ENCODE measurements at places on chromosomes 13 and 19.

DNA sequence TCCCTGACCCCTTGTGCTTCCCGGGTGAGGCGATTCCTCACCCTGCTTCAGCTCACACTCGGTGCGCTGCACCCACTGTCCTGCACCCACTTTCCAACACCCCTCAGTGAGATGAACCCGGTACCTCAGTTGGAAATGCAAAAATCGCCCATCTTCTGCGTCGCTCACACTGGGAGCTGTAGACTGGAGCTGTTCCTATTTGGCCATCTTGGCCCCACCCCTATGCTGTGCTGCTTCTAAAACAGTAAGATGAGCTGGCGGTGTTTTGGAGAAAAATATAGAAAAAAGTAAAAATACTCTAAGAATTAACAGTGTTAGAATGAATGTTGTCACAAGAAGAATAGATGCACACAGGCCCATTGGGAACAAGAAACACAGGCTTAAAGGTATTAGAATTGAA lies 92.5 kb downstream of the ITGBL1 start:
- no peak for DNase-seq

GRCh38 chr13:85521657-85522056 lies 277.6 kb downstream of the SLITRK6 start:
- DNase-seq: no peak

GRCh38 chr13:62305756-62306155 lies 890.1 kb upstream of the PCDH20 start:
- DNase-seq: no peak

GRCh38 chr13:105830821-105831220 lies 704.6 kb downstream of the EFNB2 start:
- no peak for DNase-seq

DNA sequence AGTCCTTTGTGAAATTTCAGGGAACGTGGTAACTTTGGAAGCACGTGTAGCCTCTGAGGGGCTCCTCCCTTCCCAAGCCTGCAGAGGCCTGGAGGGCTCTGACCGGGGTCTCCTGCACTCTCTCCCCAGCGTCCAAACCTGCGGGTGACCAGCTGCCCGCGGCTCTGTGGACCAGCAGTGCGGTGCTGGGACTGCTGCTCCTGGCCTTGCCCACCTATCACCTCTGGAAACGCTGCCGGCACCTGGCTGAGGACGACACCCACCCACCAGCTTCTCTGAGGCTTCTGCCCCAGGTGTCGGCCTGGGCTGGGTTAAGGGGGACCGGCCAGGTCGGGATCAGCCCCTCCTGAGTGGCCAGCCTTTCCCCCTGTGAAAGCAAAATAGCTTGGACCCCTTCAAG lies 2.7 kb upstream of the TPGS1 start:
- no peak for DNase-seq

DNA sequence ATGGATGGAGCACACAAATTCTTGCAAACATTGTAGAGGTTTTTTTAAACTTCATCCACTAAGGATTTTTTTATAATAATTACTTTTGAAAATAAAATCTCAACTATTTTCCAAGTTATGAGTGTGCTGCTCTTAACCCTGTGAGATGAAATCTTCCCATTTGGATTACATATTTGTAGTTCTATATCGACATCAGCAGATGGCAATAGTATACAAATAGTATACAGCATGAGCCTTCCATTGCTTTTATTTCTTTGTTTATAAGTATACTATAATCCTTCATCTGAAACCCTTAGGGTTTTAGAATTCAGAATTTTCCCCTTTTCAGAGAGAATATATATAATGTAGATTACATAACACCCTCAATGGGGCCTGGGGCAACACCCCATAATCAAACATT lies 70.5 kb downstream of the GJA3 start:
- DNase-seq: no peak

- no peak for DNase-seq
Observed at GRCh38 chr19:19579533-19580361, 38.7 kb downstream of the PBX4 start.

DNA sequence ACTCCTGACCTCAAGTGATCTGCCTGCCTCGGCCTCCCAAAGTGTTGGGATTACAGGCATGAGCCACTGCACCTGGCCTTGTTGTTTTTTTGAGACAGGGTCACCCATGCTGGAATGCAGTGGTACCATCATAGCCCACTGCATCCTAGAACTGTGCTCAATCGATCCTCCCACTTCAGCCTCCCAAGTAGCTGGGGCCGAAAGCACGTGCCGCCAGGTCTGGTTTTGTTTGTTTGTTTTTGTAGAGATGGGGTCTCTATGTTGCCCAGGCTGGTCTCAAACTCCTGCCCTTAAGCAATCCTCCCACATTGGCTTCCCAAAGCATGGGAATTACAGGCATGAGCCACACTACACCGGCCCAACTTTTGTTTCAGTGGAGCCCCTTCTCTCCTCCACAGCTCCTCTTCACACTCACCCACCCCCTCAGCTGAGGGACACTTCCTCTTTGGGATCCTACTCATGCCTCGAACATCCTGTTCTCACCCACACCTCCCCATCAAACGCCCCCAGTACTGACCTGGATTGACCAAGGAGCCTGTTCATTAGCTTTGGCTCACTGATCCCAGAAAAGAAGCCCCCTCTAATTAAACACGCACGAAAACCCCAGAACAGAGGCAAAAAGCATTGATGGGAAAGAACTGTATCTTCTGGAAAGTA lies 12.8 kb upstream of the CERS4 start:
- no peak for DNase-seq

- DNase-seq: no peak
Observed at GRCh38 chr13:29578300-29579085, 17.0 kb downstream of the SLC7A1 start.

DNA sequence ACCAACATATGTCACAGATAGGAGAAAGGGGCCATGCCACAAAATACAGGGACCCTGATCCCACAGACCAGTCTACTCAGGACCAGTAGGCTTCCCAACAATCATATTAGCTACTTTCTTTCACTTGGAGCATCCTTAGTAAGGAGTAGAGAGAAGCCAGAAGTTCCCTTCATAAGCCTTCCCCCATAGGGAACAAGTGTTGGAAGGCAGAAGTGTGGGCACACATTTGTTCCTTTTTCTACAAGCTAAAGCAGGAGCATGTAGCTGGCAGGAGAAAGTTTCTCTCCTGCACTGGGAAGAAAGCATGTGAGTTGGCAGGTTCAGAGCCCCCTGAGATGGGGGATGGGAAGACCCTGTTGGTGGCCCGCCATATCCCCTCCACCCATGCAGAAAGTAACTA lies 165.4 kb downstream of the KCTD12 start:
- DNase-seq: no peak

GRCh38 chr19:45524575-45525129 lies 17.4 kb downstream of the VASP start:
- no peak for DNase-seq

- DNase-seq: no peak
Observed at GRCh38 chr13:78103936-78104335, 185.3 kb upstream of the EDNRB start.

DNA sequence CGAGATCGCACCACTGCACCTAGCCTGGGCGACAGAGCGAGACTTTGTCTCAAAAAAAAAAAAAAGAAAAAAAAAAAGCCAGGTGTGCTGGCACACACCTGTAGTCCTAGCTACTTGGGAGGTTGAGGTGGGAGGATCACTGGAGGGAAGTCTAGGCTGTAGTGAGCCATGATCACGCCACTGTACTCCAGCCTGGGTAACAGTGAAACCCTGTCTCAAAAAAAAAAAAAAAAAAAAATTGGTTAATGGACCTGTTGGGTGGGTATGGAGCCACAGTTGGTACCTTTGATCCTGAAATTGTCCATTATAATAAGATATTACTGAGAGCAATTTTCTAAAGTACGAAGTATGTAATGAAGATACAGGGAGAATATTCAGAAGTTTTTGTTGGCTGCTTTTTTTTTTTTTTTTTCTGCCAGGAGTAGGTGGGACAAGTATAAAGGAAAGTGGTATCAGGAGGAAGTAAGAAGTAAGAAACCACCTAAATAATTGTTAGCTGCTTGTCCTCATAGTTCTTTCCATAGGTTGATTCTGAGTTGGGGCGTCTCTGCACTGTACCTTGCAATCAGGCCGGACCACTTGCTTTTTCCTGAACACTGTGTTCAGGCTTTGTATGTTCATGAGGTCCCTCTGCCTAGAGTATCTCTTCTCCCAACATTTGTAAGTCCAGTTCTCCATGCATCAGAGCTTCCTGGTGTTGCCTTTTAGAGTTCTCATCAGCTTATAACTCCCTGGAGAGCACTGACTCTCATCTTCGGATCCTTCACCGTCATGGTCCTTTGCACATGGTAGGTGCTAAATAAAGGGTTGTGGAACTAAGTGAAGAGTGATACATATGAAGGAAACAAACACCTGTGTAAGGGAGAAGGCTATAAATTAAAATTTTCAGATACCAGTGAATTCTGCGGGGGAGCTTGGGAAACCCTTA lies 31.7 kb downstream of the ARHGAP35 start:
- no peak for DNase-seq

DNA sequence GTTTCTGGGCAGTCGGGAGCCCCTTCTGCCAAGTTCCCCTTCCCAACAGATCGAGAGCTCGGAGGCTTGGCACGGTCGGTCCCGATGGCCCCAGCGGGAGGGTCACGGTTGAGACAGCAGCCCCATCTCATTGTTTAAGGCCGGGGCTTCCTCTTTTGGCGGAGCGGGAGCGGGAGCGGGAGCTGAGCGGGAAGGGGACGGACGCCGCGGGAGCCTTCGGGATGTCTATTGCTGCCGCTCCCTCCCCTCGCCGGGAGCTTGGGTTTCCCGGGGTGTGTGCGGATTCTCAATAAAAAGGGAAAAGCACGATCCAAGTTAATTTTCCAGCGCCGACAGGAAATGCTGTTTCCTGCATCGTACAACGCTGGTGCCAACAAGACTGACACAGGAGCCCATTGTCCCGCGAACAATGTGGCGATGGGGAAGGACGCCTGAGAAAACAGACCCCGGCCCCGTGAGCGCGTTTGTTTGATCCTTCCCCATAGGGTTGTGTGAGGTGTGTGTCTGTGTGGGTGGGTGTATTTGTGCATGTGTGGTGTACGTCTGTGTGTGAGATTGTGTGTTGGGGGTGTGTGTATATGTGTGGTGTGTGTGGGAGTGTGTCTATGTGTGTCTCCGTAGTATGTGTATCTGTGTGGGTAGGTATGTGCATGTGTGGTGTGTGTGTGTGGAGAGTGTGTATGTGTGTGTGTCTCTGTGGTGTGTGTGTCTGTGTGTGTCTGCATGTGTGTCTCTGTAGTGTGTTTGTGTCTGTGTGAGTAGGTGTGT lies 36.3 kb upstream of the FLT1 start:
- no peak for DNase-seq

- DNase-seq: no peak
Observed at GRCh38 chr13:88014527-88014926, 343.4 kb downstream of the SLITRK5 start.

DNA sequence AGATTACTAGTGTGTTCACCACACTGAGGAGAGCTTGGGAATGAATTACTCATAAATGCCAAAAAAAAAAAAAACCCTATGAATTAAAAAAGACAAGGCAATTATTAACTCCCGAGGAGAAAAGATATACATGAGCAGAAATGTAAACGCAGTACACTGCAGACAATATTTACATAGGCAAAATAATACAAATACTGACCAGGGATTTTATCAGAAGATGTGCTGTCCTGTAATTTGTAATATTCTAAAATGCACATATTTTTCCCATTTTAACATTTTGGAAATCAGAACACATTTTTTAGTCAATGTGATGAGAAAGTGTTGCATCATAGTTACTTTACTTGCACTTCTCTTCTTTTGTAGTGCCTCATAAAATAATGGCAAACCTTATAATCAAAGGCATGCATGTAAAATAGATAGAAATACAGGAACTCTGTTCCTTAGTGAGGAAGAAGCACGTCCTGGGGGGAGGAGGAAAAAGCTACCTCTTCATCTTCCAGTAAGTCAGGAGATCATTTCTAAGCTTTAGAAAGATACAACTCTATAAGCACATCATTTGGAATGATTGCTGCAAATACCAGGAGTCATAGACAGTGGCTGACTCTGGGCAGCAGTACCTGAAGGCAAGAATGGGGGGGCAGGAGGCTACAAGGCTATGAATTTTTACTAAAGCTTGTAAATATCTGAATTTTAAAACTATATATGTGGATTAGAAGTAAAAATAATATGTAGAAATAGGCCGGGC lies 46.3 kb upstream of the KATNAL1 start:
- DNase-seq: no peak

DNA sequence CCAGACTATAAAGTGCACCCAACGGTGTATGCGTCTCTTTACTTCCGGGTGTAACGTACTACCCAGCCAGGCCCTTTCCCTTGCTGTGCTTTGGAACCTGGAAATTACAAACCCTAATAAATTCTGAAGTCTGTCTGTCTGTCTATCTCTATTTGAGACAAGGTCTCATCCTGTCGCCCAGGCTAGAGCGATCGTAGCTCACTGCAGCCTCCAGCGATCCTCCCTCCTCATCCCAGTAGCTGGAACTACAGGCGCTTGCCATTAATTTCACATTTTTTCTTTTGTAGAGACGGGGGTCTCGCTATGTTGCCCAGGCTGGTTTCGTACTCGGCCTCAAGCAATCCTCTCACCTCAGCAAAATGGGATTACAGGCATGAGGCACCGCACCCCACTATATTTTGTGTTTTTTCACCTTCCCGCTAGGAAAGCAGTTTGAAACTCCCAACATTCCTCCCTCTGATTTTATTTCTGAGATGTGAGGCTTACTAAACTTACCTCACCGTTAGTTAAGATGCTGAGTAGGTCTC lies 469 bp upstream of the RNF6 start:
- no peak for DNase-seq

DNA sequence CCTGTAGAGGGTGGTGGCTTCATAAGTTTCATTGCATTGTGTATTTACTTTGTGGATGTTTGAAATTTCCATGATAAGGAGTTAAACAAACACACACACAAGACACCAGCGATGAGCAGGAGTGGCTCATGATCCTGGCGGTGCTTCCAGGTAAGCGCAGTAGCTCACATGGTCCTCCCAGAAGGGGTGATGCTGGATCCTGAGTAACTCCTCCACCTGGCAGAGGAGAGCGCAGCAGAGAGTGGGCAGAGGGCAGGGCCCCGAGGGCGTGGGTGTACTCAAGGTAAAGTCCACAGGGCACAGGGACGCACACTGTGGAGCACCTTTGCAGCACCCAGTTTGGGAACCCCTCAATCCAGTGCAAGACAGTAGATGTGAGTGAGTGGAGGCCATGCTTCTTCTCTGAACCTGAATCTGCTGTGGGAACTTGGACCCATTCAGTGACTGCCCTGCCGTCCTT lies 54.0 kb downstream of the RFX2 start:
- DNase-seq: no peak

GRCh38 chr19:51692468-51692867 lies 662 bp upstream of the SPACA6 start:
- DNase-seq: no peak

DNA sequence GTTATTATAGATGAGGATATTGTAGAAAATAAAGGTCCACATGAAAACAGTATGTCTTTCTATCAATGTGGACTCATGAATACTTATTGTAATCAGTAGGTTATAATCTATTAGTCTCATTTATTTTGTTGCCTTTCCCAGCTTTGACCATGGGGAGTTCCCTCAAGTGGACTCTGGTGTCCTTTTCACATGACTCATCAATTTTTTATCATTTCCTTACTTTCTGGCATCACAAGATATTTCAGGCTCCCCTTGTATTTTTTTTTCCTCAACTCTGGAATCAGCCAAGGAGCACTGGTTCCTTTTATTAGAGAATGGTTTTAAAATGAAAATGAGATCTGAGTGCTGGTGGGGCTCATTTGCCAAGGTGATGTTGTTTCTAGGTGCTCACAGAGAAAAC lies 63.4 kb upstream of the DIAPH3 start:
- no peak for DNase-seq

GRCh38 chr19:3184847-3185460 lies 776 bp upstream of the NCLN start:
- DNase-seq: no peak
